Glutamatergic neuron (in vitro differentiated cells): ENCODE measurements at places on chromosomes 3 and 15. TPM values are rescaled to one million over a fixed set of nuclear protein-coding genes. Genes with fewer than 3 reads are reported as not detected.

GRCh38 chr15:69092159-69092558 is 68.3 kb upstream of the GLCE start:
- DNase-seq, result no peak
- no peak overlapping the region for H3K27ac ChIP-seq
- H3K4me3 ChIP-seq, result no peak overlapping the region

GRCh38 chr15:98547275-98547674 is 101.1 kb upstream of the IGF1R start:
- peak overlapping the region; percentile 98 for H3K4me3 ChIP-seq
- DNase-seq, result no peak
- H3K27ac ChIP-seq, result no peak overlapping the region

The ACAN gene
- 0.05 TPM for total RNA-seq

DNA sequence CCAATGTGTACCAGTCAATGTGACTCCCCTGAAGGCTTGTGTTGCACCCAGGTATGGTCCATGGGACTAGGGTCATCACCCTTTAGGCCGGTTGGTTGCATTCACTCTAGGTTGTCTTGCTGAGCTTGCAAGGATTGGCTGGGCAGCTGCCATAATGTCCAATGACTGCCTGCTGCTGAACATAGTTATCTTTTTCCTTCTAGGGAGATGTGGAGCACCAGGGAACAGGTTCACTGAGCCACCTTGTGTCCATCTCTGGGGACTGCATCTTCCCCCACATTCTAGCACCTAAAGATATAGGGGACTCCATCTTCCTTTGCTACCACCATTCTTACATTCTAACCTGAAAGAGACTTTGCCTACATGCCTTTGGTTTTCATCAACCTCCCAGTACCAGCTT is 580.4 kb upstream of the TBL1XR1 start:
- peaks cover 7% of the 10 kb centered on the region for H3K27me3 ChIP-seq
- H3K4me1 ChIP-seq, result peaks cover 14% of the 10 kb centered on the region
- no peak overlapping the region for H3K27ac ChIP-seq
- H3K36me3 ChIP-seq, result no peaks in the 10 kb centered on the region
- H3K4me3 ChIP-seq, result no peak overlapping the region

GRCh38 chr3:53074366-53074696 is 28.5 kb upstream of the SFMBT1 start:
- H3K4me1 ChIP-seq, result peaks cover 4% of the 10 kb centered on the region
- H3K4me3 ChIP-seq, result no peak overlapping the region
- no peak overlapping the region for H3K27ac ChIP-seq
- H3K36me3 ChIP-seq, result no peaks in the 10 kb centered on the region
- no peak for DNase-seq

DNA sequence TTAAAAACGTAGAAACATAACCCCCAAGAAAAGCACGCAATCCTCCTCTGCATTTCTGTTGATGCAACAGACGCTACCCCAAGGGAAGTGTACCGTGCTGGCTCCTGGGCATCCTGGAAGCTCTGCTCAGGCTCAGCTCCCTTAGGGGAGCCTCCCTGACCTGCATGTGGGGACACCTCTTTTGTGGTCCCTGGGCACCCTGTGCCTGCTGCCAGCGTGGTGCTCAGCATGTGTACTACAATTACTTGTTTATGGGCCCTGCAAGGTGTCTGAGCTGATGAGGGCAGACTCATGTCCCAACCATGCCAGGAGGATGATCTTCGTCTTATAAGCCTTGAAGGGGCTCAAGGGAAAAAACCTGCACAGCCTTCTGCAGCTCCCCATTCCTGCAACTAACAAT is 18.3 kb downstream of the EHD4 start:
- H3K27me3 ChIP-seq, result no peaks in the 10 kb centered on the region
- no peak overlapping the region for H3K4me3 ChIP-seq
- no peaks in the 10 kb centered on the region for H3K36me3 ChIP-seq
- no peak for DNase-seq
- H3K4me1 ChIP-seq, result peaks cover 6% of the 10 kb centered on the region
- H3K27ac ChIP-seq, result no peak overlapping the region

The SNURF gene
- total RNA-seq, result 41.9 TPM

DNA sequence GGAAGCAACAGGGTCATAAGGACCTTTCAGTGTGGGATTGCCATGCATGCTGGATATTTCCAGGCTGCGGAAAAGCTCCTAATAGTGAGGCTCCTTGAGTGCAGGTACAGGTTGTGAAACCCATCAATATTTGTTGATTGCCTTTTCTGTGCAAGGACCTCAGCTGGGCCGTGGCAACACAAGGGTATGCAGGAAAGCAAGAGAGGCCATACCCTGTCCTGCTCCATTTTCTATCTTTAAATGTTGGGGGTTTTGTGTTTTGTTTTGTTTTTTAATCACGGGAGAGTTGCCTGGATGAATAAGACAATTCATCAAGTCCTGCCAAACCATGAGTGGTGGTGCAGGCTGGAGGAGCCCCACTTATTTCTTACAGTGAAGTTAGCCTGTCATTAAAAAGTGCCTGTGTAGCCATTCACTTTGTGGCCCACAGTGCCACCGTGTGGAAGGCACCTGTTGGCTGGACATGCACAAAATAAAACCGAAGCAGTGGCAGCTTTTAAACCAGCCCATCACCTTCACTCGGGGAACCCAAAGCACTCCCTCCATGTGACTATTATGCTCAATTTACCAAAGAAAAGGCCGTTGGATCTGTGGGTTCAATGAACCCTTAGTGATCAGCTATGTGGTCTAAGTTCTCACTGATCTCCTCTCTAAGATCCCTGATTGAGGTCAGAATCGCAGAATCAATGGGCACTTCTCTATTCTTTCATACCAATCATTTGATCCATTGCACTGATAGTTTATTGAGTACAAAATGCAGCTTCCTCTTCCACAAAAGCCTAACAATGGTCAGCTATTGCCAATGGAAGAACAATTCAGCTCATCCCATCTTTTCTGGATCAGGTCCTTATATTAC is 42.2 kb downstream of the CLDN18 start:
- DNase-seq, result peak; percentile 64
- H3K4me3 ChIP-seq, result no peak overlapping the region
- H3K36me3 ChIP-seq, result no peaks in the 10 kb centered on the region
- no peaks in the 10 kb centered on the region for H3K4me1 ChIP-seq

DNA sequence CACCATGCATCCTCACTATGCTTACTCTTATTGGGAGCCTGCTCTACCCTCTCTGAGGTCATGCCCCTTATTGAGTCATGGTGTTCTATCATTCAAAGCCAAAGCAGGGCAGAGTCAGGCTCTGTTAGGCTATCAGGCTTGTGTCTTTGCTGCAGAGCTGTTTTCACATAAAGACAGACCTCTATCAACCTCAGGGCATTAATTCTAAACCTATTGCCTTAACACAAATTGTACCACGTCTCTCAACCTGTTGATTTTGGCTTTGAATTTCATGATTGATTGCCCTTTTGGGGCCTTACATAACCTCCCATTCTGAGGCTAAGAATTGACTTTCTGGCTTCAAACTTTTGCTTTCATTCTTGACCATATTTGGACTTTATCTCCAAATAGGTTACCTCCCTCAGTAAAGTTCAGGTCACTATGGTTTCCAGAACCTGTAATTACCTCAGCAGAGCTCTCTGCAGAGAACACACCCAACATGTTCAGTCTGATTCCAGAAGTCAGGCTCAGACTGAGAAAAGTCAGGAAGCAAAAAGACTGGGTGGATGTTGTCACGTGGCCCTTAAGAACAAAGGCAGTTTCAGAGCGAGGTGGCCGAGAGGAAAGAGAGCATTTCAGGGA is 221.4 kb upstream of the NANOGP8 start:
- no peak for DNase-seq
- no peak overlapping the region for H3K4me3 ChIP-seq
- H3K27me3 ChIP-seq, result no peaks in the 10 kb centered on the region
- no peaks in the 10 kb centered on the region for H3K36me3 ChIP-seq

The SPINK8 gene
- not detected for total RNA-seq

The SLC22A14 gene
- 0.93 TPM for total RNA-seq

The LRRC49 gene
- 28.6 TPM for total RNA-seq

GRCh38 chr3:39378088-39378487 is 5.1 kb upstream of the SLC25A38 start:
- peak overlapping the region; percentile 53 for H3K27ac ChIP-seq
- H3K4me3 ChIP-seq, result no peak overlapping the region
- peak; percentile 40 for DNase-seq
- peaks cover 4% of the 10 kb centered on the region for H3K4me1 ChIP-seq

DNA sequence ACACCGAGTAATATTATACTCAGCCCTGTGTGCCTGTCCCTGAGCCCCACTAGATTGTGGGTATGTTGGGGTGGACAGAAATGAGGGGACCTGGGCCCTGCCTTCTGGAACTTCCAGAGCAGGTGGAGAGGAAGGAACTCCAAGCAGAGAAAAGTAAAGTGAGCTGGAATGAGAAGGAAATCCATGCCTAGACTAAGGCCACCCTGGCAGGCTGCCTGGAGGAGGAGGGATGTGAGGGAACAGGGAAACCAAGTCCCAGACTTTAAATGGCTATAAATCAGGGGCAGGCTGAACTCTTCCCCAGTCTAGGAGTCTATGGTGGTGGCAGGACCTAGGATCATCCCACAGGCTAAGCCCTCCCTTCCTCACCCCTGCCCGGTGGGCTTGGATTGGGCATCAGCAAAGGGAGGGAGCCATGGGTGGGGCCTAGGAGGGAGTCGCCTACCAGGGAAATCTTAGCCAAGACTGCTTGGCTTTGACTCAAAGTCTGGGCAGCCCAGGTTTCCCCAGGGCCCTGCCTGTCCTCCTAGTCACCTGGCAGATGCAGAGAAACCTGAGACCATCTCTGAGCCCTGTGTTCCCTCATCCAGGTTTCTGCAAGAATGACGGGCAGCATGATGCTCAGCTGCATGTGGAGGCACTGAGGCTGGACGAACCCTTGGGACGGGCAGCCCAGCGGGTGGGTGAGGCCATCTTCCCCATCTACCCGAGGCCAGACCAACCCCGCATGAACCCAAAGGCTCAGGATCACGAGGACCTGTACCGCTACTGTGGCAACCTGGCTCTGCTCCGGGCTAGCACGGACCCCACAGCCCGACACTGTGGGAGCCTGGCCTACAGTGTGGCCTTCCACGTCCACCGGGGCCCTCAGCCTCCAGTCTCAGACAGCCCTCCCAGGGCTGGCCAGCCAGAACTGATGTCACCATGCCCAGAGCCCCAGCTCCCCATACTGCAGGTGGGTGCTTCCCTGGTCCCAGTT is 15.6 kb upstream of the STRA6 start:
- no peak overlapping the region for H3K4me3 ChIP-seq
- H3K27ac ChIP-seq, result no peak overlapping the region
- no peak for DNase-seq
- peaks cover 19% of the 10 kb centered on the region for H3K27me3 ChIP-seq
- peaks cover 4% of the 10 kb centered on the region for H3K36me3 ChIP-seq

The DUT gene
- 34.3 TPM for total RNA-seq

DNA sequence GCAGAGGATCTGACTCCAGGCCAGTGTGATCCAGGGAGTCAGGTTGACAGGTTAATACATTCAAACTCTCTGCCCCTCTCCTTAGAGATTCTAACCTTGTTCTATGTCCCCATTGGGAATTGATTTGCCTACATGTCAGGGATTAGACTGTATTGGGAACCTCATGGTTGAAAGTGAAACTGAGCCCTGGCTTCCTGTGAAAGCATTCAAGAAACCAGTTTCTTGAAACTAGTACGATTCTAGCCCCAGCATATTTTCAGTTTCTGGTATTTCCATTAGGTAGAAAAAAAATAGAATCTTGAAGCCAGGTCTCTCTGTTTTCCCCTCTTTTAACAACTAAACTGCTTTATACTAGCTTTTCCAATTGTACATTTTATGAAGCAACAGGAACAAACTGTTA is 140.4 kb upstream of the ABI3BP start:
- no peak for DNase-seq
- H3K27me3 ChIP-seq, result no peaks in the 10 kb centered on the region
- no peak overlapping the region for H3K27ac ChIP-seq
- no peak overlapping the region for H3K4me3 ChIP-seq

DNA sequence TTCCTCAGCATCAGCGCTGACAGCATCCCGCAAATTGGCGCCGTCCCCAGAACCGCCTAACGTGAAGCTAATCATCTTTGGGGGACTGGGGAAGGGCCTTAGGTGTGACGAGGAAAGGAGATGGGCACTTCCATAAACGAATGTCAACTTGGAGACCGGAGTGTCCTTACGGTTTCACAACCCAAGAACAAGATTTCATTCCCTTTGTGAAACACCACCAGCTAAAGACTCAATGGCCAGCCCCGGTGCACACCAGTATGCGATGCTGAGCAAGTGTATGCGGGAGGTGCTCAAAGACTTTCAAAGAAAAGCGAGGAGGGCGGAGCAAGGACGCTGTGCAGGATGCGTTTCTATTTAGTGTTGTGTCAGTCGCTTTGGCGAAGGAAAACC is 759 bp upstream of the TTBK2 start:
- H3K4me1 ChIP-seq, result peaks cover 6% of the 10 kb centered on the region
- no peak for DNase-seq
- no peak overlapping the region for H3K27ac ChIP-seq
- peak overlapping the region; percentile 92 for H3K4me3 ChIP-seq

- H3K27ac ChIP-seq, result no peak overlapping the region
- H3K4me1 ChIP-seq, result no peaks in the 10 kb centered on the region
- H3K36me3 ChIP-seq, result no peaks in the 10 kb centered on the region
- peaks cover 4% of the 10 kb centered on the region for H3K27me3 ChIP-seq
- no peak for DNase-seq
Observed at GRCh38 chr3:189778340-189778950, 147.3 kb downstream of the TP63 start.
